Urothelium cell line (cell line): ENCODE measurements at places on chromosomes 12 and 14.

- no peak for DNase-seq
These were observed 271.5 kb upstream of the FKBP4 start for GRCh38 chr12:2523317-2523716.

DNA sequence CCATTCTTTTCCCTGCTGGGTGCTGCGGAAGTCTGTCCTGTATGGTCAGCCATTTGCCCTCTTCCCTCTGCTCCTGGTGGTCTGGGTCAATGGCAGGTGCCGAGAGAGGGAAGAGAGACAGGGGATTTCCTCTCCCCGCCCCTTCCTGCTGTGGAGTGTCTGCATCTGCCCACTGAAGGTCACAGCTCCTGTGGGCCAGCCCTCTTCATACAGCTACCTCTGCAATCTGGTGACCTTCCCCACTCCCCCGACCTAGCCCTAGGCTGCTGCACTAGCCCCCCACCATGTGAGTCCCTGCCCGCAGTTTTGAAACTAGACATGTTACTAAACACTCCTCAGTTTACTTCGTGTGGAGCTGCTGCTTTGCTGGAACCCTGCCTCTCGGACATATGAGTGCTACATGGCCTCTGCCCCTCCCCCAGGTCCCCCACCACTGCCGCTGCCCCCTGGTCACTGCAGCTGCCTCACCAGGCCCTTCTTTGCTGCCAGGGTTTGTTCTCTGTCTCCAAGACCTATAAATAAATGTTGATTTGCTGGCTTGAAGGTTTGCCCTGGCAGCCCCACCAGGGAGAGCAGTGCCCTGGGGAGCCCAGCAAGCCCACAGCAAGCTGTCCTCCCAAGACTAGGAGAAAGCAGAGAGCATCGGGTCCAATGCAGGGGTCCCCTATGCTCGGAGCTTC is 102.9 kb downstream of the DPF3 start:
- no peak for DNase-seq

DNA sequence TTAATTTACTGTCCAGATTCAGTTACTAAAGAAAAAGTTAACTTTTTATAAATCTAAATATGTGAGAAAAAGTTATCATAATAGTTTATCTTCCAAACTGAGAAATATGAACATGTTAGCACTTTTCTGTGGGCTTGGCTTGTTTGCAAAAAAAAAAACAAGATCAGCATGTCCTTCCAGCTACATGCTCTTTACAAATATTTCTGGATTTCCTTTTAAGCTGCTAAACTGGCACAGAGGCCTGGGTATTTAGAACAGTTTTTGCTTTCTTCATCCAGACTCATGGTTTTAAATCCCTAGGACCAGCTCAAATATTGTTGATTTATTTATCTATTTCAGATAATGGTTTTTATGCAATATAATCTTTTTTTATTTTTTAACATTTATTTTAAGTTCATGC is 1444.5 kb upstream of the FLRT2 start:
- DNase-seq: no peak

DNA sequence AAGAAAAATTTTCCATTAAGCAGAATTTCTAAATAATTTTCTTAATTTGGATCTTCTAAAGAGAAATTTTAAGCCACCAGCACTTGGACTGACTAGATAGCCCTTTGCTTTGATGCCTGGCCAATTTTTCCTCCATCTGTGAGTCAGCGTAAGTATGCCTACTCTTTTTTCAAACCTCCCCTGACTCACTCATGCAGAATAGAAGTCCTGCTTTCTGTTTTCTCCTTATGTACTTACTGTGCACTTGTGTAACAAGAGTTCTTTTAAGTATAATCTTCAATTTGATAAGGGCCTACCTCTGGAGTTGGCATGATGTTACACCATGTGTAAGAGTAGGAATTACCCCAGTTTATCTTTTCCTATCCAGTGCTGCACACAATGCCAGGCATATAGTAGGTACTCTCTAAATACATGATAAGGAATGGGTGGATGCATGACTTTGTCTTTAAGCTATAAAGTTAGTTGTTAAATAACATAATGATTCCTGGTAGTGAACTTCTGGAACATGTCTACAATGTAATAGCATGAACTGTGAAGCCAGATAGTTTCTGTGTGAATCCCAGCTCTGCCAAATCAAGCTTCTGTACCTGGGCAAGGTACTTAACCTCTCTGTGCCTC is 329.6 kb downstream of the TMTC2 start:
- peak; percentile 32 for DNase-seq

- DNase-seq: no peak
These were observed 6.1 kb upstream of the SNAPC1 start for GRCh38 chr14:61756135-61756534.

- no peak for DNase-seq
These were observed 45.7 kb downstream of the TRAFD1 start for GRCh38 chr12:112170971-112171596.

DNA sequence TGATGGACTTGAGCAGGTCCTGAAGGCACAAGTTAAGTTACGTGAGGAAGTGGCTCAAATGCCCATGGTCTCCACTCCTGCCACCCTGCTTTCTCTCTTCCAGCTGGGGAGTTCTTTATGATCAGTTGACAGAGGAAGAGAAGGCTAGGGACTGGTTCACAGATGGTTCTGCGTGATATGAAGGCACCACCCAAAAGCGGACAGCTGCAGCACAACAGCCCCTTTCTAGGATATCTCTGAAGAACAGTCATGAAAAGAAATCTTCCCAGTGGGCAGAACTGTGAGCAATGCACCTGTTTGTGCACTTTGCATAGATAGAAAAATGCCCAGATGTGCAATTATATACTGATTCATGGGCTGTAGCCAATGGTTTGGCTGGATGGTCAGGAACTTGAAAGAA is 162.4 kb upstream of the FSCB start:
- DNase-seq: no peak

- no peak for DNase-seq
These were observed 124.3 kb upstream of the SLC38A4 start for GRCh38 chr12:46950094-46950493.

- DNase-seq: no peak
These were observed 55.1 kb downstream of the CALM1 start for GRCh38 chr14:90451961-90452360.

GRCh38 chr14:105385698-105386365 is 12.5 kb upstream of the TEX22 start:
- DNase-seq: no peak

GRCh38 chr14:98919434-98919833 is 352.6 kb downstream of the BCL11B start:
- DNase-seq: no peak

- DNase-seq: no peak
These were observed 1.7 kb downstream of the C1QL4 start for GRCh38 chr12:49335118-49335954.

- DNase-seq: no peak
These were observed 51.3 kb downstream of the GNS start for GRCh38 chr12:64707926-64708325.

GRCh38 chr14:93969082-93969828 is 7.1 kb downstream of the ASB2 start:
- no peak for DNase-seq

DNA sequence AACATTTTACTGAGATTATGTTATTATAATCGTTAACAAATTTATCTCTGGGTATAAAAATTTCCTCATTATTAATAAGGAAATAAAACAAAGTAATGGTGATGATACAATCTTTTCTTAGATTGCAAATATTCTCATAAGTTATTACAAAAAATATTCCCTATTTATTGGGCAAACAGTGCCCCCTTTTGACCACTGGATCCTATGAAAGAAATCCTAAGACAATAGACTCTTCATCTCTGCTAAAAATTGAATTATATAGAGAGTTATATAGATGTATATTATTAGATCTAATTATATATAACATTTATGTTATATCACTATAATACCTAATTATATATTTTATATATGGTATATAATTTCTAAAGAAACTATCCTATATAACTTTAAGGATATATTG is 94.2 kb upstream of the FGD4 start:
- no peak for DNase-seq

DNA sequence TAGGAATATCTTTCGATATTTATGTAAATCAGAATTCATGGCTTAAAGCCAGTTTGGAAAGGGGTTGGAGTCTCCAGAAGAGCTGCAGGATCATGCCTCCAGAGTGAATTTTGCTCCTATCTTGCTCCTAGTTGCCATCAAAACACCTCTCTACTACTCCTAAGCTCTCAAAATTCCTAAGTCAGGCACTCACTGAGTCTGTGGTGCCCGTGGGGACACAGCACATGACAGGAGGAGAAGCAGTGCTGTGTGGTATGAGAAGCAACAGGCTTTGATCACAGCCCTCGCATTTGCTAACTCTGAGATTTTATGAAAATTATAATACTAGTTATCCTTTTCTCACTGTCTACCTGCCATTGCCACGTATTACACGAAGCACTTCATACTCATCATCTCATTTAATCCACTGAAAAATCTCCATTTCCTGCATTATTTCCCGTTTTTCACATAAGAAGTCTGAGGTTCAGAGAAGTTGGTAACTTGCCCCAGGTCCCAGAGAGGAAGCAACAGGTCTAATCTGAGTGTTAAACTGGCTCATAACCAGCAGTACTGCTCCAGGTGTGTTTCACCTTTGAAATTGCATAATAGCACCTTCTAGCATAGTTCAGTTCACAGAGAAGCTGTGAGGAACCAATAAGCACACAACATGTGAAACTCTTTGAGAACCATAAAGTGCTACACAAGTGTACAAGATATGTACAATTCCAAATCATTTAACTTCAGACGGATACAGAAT is 33.1 kb upstream of the SLC35F4 start:
- no peak for DNase-seq

DNA sequence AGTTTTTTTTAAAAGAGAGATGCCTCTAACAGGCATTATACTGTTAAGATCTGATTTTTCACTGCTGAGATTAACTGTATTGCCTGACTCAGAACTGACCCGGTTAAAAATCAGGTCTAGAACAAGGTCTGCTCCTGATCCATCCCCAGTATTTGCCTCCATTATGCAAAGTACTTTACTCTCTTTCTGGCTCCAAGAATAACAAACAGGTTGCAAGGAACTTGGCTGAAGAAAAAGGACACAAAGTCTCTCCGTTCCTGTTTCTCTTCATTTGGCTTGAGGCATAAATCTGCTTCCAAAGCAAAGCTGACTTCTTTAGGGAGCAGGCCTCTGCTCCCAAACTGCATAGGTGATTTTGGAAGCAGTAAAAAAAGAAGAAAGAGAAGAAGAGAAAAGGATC is 199.3 kb upstream of the PDZRN4 start:
- no peak for DNase-seq

- DNase-seq: peak; percentile 59
These were observed 110.6 kb downstream of the BMP4 start for GRCh38 chr14:53845813-53846693.

DNA sequence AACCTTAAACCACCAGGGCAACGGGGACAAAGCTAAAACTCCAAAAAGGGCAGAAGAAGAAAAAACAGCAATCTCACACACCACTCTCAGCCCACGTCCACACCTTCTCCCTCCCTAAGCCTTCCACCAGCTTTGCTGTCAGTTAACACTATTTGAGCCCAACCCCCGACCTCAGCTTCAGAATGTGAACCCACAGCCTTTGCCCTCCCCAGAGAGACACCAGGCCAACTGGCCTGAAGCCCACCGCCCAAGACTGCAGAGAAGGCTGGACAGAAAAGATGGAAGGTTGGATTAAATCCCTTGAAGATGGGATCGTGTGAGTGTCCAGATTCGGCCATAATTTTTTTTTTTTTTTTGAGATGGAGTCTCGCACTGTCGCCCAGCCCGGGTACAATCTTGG is 22.4 kb downstream of the IRF2BPL start:
- DNase-seq: no peak

GRCh38 chr12:39610436-39611025 is 9.1 kb downstream of the ABCD2 start:
- no peak for DNase-seq

GRCh38 chr12:3723916-3724805 is 28.7 kb downstream of the CRACR2A start:
- DNase-seq: no peak

DNA sequence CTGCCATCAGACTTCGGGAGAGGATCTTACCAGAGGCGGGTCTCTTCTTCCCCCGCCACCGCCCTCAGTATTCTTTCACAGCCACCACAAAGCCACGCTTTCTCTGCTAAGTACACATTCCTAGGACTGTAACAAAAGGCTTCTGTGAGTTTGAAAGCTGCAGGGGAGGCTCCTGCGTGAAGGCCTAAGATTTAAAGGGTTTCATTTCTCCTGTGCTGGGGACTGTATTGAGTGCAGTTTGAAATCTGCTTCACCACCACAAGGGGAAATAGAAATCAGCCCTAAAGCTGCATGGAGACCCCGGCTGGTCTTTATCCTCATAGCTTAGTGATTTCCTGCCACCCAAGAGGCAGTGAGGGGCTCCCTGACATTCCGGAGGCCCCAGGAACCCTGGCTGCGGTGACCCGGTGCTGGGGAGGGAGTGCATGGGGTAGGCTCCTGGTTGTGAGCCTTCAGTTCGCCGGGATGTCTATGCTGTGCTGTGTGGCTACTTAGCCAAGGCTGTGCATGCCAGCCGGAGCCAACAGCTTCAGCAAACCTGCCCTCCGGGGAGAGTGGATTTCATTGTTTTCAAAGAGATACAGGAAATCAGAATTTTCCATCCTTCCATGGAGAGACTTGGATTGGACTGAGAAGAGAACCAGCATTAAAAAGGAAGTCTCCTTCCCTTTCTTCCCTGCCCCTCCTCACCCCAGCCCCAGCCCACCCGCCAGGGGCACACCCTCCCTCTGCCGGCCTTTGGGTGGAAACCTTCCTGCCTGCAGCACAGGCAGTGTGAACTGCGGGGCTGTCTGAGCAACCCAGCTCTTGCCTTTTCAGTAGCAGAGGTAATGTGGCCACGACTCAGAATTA is 163.3 kb downstream of the ETV6 start:
- DNase-seq: peak; percentile 52

GRCh38 chr12:71063087-71063486 is 94.7 kb downstream of the TSPAN8 start:
- no peak for DNase-seq

- DNase-seq: no peak
These were observed 37.7 kb downstream of the ZNF664 start for GRCh38 chr12:124010687-124011086.

GRCh38 chr12:41051954-41052353 is 136.2 kb upstream of the PDZRN4 start:
- no peak for DNase-seq

DNA sequence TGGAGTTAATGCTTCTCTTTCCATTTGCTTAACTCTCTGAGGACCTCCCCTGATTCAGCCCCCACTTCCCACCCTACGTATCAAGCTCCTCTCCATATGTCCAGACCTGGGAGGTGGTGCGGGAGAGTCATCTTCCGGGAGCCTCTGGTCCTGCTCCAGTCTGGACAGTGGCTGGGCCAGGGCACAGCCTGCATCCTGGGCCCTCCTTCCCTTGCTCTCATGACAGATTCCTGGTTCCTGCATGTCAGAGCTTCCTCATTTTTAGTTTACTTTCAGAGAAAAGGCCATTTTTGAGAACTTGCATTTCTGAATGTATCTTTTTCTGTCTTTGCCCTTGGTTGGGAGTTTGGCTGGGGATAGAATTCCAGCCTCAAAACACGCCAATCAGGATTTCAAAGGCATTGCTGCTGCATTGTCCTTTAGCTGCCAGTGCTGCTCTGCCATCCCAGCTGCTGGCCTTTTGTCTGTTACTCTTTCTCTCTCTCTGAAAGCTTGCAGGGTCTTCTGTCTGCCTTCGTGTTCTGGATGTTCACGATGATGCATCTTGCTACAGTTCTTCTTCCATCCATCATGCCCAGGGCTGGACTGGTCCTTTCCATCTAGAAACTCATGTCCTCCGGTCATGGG is 54.7 kb downstream of the SLC6A12 start:
- no peak for DNase-seq

GRCh38 chr12:4272424-4273272 is 914 bp upstream of the CCND2 start:
- DNase-seq: no peak

GRCh38 chr12:92784797-92785562 is 82.2 kb downstream of the PLEKHG7 start:
- DNase-seq: peak; percentile 48

- DNase-seq: no peak
These were observed 849.2 kb upstream of the LRFN5 start for GRCh38 chr14:40757376-40757950.
